ENCODE measurements at places on chromosomes 6 and 20. TPM values are rescaled to one million over a fixed set of nuclear protein-coding genes. Genes with fewer than 3 reads are reported as not detected.

FITM2 gene
- total RNA-seq: 14.3 TPM

UST gene
- 0.12 TPM for total RNA-seq

SLA2 gene
- total RNA-seq: 0.05 TPM

AVP gene
- not detected for total RNA-seq

MEP1A gene
- total RNA-seq: not detected

PI16 gene
- total RNA-seq: not detected

ARFRP1 gene
- 12.1 TPM for total RNA-seq

PSMA7 gene
- total RNA-seq: 439 TPM

C6orf52 gene
- total RNA-seq: 0.81 TPM

BMP6 gene
- total RNA-seq: 33.2 TPM

PRR18 gene
- 0.35 TPM for total RNA-seq

C6orf118 gene
- not detected for total RNA-seq

GNMT gene
- not detected for total RNA-seq

SDCBP2 gene
- total RNA-seq: 5.0 TPM

FOXP4 gene
- total RNA-seq: 3.7 TPM

DAAM2 gene
- 0.06 TPM for total RNA-seq

BMP7 gene
- 0.17 TPM for total RNA-seq

TTK gene
- total RNA-seq: 51.2 TPM

HSPA1L gene
- 0.82 TPM for total RNA-seq

SLC4A11 gene
- 71.0 TPM for total RNA-seq

TPX2 gene
- 105 TPM for total RNA-seq

TSPO2 gene
- total RNA-seq: not detected

ESR1 gene
- 0.35 TPM for total RNA-seq

ANKEF1 gene
- total RNA-seq: 5.3 TPM

PRDM1 gene
- total RNA-seq: 3.0 TPM

SEL1L2 gene
- total RNA-seq: not detected

SLCO4A1 gene
- total RNA-seq: 91.6 TPM

LPA gene
- not detected for total RNA-seq

OR2H2 gene
- not detected for total RNA-seq

TAF4 gene
- 4.0 TPM for total RNA-seq

C6orf141 gene
- 0.47 TPM for total RNA-seq

CRISP2 gene
- total RNA-seq: not detected

WASF1 gene
- total RNA-seq: 10.1 TPM

SOBP gene
- total RNA-seq: 0.59 TPM

TAP2 gene
- total RNA-seq: 30.7 TPM

DST gene
- 184 TPM for total RNA-seq

GPANK1 gene
- total RNA-seq: 11.7 TPM

C20orf202 gene
- 0.05 TPM for total RNA-seq
